ENCODE measurements at places on chromosomes 2 and 18.

- no peak for DNase-seq
Observed at GRCh38 chr2:162092658-162093556, 18.9 kb upstream of the DPP4 start.

DNA sequence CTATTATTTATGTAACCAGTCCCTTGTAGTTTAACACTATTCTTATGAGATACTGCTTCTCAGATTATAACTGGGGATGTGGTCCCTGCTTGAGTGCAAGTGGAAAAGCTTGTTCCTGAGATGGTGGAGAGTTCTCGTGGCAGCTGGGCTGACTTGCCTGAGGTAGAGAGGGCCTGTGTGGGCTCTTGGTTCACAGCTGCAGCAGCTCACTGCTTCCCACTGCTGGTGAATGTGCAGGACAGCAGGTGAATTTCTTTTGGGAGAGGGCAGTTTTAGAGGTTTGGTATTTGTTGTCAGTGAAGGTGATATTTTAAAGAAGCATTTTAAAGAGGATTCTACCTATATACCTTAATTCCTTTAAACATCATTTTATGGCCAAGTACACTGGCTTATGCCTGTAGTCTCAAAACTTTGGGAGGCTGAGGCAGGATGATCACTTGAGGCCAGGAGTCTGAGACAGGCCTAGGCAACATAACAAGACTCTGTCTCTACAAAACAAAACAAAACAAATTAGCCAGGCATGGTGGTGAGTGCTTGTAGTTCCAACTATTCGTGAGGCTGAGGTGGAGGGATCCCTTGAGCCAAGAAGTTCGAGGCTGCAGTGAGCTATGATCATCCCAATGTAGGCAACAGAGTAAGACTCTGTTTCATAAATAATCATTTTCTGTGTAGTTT, 94.8 kb downstream of the MTA3 start:
- peak; percentile 29 for DNase-seq

DNA sequence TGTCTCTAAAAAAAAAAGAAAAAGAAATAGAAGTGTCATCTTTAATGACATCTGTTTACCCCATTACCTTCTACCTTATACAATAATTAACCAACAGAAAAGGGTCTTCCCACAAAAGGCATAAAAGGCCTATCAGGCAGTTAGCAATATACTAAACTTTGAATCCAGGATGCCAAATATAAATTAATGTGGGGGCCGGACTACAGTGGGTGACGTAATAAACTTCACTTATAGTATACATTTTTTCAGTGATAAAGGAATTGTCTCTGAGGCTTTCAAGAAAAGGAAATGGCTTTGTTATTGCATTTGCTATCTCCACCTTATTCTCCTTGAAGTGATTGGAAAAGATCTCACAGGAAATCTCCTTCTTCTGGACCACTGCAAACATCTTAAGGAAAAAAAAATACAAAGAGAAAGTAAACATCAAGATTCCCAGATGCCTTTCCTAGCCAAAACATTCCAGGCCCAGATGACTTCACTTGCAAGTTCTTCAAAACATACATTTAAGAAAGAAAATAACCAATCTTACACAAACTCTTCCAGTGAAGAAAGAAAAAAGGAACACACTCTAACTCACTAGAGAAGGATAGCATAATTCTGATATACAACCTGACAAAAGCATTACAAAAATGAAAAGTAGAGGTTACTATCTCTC, 126.2 kb upstream of the CAB39 start:
- no peak for DNase-seq

DNA sequence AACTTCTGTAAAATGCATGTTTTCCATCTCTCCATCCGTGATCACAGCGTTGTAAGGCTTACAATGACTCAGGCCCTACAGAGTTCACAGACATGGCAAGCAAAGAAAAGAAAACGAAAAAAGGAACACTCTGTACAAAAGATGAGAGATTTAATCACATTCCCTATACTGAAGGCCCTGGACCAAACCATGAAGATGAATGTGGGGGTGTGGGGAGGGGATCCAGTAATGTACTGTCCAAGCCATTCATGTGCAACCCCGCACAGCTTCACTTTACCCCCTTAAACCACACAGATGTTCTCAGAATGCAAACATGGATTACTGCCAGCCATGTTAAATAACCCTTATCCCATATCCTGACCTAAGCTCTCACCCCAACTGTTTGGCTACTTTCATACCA, 391.1 kb downstream of the NCKAP5 start:
- no peak for DNase-seq

DNA sequence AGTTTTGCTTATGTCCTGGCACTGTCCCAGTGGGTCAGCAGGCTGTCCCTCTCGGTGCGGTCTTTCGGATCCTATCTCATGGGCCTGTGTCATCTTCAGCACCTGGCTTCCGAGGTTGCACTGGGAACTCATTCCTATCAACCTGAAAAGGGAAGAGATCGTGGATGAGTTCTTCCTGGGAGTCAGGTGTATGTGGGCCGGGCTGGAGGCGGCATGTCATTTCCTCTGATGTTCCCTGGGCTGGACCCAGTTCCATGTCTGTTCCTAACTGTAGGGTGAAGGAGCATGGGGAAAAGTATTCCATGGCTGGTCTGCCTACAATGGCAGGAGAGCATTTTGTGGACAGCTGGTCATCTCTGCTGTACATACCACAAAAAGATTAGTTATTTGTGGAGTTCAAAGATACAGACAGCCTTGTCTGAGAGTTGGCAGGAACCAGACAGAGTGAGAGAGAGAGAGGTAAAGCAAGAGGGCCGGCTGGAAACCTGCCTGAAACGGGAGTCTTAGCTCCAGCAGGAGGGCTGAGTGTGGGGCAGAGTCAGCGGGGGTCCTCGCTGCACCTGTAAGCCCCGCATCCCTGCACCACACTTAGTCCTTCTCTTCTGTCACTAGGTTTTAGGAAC, 25.2 kb downstream of the FAM228A start:
- no peak for DNase-seq

DNA sequence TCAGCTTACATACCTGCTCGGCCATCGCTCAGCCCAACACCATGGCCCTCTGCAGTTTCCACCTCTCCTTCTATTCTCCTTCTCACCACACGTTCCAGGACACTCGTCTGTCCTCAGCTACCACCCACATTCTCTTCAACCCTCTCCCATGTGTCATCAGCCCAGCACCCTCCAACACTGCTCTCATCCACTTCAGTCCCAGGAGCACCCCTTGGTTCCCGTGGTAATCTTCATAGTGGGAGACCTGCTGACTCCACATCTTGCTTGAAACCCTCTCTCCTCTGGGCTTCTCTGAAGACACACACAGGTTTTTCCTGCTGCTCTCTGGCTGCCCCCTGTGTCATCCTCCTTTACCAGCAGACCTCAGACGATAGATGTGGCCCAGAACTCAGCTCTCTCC, 228.7 kb downstream of the GBX2 start:
- DNase-seq: no peak

DNA sequence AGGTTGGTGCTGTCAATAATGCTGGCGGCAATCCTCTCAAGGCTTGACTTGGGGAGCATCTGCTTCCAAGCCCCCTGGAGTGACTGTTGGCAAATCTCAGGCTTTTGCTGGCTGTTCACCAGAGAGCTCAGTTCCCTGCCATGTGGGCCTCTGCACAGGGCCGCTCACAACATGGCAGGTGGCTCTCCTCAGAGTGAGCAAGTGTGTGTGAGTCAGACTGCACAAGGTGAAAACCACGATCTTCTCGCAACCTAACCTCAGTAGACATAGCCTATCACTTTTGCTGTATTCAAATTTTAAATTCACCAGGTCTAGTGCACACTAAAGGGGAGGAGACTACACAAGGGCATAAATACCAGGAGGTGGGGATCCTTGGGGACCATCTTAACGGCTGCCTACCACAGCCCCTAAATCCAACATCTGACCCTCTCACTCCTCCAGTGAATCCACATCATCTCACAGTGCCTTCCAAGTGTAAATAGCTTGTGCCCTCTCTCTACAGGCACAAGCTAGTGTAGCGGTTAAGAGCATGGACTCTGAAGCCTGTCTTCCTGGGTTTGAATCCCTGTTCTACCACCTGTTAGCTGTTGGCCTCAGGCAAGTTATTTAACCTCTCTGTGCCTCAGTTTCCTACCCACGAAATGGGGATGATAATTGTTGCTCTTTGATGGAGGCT, 187.7 kb upstream of the CXCR4 start:
- DNase-seq: peak; percentile 21

DNA sequence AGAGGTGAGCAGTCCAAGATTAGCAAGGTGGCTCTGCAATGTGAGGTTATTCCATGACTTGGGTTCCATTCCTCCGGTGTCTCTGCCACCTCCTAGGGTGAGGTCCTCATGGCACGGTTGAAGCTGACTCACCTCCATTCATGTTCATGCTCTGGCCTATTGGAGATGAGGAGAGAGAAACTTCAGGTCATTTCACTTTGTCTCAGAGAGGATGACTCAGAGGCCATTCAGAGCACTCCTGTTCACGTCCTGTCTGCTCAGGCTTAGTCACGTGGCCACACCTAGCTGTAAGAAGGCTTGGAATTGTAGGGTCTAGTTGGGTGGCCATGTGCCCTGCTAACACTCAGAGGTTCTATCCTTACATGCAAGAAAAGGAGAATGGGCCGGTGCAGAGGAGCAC, 67.5 kb upstream of the MBOAT2 start:
- no peak for DNase-seq
